ENCODE measurements at places on chromosomes 6 and 20.

DNA sequence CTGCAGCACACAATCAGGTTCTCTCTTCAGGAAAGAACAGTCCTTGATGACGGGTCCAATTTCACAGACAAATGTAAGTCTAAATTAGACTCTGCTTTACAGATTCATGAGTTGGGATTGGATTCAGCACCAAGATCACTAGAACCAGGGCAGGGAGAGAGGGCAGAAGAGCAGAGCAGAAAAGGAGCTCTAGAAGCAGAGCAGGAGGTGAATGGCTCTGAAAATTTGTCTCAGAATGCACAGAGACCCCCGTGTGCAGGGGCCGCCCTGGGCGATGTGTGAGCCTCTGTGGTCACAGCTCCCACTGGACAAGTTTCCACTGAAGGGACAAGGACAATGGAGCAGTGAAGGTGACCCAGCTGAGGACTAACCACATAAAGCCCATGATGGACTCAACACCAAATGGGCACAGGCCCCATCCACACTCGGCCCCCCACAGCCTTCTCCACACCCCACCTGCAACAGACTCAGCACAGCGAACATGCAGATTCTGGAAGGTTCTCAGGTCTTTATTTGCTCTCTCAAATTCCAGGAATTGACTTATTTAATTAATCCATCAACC is 3.5 kb downstream of the HLA-B start:
- DNase-seq: no peak

- no peak for DNase-seq
These were observed 124.7 kb upstream of the ZNF217 start for GRCh38 chr20:53718142-53719021.

DNA sequence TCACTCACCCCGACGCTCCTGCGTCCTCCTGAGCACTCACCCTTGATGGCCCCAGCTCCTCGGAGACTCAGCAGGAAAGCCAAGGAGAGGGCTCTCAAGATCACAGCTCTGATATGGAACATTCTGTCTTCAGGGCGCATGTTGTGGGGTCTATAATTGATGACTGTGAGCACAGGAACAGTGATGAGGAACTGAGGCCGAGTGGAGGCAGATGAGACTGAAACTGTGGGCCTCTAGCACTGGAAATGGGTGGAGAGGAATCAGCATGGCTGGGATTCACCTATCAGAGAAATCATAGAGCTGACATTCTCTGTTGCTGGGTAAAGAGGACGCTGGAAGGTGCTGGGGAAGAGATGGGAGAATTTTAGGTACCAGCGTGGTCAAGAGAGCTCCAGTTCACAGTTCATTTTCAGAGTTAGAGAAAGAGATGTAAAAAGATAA is at the start of gene HLA-DPA1:
HLA-DPA1 (minus strand) TSS at position 219 of the 441 bp plus-strand sequence.
- no peak for DNase-seq

DNA sequence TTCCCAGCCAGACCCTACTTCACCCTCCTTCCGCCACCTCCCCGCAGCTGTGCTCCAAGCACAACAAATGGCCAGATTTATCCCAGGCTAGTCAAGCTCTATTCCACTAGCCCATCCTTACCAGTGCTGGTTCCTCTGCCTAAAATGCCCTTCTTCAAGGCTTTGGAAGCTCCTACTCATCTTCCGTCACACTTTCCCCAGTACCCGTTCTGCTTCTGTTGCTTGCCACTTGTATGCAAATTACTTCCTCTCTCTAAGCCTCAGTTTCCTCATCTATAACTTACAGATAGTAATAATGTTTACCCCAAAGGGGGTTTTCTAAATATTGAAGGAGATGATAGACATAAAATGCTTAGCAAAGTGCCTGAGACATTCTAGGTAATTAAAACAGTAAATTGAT is 193.1 kb downstream of the MAFB start:
- no peak for DNase-seq

- peak; percentile 63 for DNase-seq
These were observed 124.7 kb upstream of the MARCKS start for GRCh38 chr6:113732384-113732966.

DNA sequence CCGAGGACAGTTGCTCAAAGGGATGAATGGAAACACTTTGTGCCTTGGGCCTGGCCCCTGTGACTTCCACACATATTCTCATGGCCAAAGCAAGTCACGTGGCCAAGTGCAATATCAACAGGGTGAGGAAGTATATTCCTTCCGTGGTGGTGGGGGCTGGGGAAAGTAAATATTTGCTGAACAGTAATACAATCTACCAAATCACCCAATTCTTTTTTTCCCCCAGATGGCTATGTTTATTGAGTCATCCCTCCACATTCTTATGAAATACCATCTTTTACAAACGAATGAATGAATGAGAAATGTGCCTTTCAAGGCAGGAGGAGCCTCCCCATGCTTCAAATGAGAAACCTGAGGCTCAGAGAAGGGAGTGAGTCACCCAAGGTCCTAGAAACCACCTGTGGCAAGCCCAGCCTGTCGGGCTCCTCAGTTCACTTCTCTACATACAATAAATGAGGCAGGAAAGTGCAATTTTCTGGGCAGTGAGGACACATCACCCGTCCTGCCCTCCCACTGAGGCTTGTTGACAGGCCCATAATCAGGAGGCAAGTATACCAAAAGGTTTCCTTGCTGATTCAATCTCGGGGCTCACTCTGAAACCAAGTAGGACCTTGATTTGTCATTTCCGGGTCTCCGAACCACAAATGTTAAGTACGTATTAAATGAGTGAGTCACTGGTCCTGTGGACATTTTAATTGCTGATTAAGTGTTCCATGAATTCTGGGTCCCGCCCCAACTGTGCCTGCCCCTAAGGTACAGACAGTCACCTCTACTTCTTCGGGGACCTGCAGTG is 25.3 kb upstream of the TOP1 start:
- DNase-seq: no peak

DNA sequence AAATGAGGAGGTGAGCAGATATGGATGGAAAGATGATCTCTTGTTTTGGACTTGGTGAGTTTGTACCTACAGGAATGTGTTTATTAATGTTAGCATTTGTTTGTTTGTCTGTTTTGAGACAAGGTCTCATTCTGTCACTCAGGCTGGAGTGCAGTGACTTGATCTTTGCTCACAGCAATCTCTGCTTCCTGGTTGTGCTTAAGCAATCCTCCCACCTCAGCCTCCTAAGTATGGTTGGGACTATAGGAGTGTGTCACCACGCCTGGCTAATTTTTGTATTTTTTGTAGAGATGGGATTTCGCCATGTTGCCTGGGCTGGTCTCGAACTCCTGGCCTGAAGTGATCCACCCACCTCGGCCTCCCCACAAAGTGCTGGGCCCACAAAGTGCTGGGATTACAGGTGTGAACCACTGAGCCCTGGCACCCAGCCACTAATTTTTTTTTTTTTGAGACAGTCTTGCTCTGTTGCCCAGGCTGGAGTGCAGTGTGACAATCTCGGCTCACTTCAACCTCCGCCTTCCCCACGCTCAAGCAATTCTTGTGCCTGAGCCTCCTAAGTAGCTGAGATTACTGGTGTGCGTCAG is 7.1 kb downstream of the CASP8AP2 start:
- DNase-seq: no peak

- DNase-seq: no peak
These were observed 16.3 kb downstream of the RBM24 start for GRCh38 chr6:17297271-17298080.

DNA sequence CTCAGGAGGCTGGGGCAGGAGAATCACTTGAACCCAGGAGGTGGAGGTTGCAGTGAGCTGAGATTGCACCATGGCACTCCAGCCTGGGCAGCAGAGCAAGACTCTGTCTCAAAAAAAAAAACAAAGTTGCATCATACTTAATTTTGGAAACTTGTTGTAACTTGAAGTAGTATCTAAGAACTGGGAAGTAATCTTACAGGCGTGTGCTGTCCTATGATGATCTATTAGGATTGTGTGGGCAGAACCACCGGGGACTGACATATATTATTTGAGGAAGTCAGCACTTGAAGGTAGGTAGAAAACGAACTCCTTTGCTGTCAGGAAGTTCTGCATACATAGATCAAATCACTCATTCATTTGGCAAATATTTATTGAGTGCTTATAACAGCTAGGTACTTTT is 188.5 kb downstream of the ZNF217 start:
- DNase-seq: no peak

DNA sequence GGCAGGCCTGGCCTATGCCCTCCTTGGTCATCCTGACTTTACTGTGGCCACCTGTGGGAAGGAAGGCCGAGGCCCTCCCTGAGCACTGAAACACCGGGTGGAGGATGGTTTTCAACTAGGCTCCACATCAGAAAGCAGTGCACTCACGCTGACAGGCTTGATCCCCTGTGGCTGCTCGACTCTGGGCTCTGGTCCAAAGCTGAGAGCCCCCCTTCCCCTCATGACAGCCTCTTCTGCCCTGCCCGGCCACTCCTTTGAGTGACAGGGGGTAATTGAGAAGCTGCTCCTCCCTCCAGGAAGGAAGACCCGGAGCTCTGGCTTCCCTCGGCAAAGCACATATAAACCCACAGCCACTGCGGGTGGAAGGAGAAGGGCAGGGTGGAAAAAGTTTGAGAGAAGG is 43.6 kb downstream of the MUC22 start:
- peak; percentile 3 for DNase-seq

GRCh38 chr20:56702931-56703840 is 74.1 kb downstream of the TFAP2C start:
- DNase-seq: no peak

DNA sequence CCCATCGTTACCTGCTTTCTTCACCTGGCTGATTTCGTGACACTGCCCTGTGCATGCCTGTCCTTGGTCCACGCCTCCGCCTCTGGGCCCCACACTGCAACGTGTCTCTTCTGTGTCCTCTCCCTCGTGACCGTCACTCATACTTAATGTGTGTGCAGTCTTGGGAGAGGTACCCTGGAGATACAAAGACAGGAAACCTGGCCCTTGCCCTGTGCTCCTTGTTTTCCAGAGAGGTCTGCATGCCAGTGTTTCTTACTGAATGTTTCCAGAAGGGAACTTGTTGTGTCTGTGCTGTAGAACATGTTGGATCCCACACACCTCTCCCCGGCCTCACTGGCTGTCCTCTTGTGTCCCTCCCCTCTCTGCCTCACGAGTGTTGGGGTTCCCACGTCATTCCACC is 45.8 kb downstream of the SNX9 start:
- DNase-seq: no peak

DNA sequence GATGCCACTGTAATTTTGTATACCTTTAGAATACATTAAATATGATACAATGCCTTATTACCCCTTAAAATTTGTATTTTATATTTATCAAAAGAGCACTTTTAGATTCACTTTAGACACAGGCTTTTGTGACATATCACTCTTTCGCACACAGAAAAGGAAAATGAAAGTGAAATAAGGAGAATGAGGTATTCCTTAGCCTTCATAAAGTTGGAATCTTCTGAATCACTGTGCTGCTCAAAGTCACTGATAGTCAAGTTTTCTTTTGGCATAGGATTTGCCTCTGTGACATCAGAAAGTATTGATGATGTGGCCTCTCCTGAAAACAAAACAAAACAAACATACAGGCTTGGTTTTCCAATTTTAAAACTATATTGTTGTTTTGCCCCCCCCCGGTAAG is 1097.1 kb downstream of the KIF16B start:
- DNase-seq: no peak

- no peak for DNase-seq
These were observed 98.6 kb upstream of the NEDD9 start for GRCh38 chr6:11331111-11331510.

DNA sequence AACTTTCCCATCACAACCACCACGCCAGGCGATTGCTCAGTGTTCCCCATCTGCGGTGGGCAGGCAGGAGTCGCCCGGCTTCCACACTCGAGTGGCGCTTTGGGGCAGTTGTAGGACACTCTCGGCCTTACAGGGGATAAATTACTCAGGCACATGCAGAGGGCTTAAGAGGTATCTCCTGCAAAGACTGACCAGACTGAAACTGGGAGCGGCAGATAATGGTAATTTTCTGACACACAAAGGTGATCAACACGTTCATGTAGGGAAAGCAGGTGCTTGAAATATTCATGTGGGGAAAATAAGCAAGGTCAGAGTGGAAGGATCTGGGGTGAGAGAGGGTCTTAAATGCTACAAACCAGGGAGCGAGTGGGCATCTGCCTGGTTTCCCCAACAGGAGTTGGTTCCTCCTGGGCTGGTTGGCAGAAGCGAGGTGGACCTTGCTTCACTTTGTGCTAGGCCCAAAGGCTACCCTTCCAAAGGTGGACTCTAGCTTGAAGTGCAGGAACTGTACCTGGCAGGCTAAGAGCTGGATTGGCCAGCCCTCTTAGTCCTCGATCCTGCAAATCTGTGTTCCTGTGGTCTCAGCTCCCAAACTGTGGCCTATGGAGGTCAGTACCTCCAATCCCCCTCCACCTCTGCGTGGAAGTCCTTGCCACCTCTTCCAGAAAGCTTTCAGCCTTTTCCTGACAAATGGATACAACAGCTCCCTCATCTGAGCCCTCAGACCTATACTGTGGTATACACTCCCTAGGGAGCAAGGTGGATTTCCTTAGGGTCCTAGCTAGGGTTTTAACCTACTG is 16.7 kb downstream of the PLAGL2 start:
- DNase-seq: no peak

GRCh38 chr6:169184419-169184818 is 69.2 kb downstream of the THBS2 start:
- no peak for DNase-seq

DNA sequence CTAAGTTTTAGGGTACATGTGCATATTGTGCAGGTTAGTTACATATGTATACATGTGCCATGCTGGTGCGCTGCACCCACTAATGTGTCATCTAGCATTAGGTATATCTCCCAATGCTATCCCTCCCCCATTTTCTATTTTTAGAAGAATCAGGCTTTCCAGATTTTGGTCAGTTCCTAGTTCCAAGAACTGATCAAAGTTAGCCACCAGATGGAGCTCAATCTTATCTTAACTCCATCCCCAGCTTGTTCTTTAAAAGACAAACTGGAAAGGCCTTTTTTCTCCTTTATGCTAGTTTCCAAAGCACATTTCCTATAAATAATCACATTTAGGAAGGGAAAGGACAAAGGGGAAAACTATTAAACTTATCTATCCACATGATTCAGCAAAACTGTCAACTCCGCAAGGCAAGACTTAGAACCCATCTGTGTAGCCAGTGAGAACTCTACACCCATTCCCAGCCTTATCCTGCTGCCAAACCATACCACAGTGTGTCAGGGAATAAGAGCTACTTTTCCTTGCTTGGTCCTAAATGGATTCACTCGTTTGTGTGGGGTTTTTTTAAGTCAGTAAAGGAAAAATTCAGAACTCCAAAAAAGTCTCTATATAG is 22.8 kb upstream of the KHDC1 start:
- no peak for DNase-seq
